Hematopoietic multipotent progenitor cell treated with erythropoietin and hydrocortisone succinate and interleukin-3 and kit ligand, for 15 days (in vitro differentiated cells): ENCODE measurements at places on chromosomes 16 and 17.

GRCh38 chr16:87185308-87185707, 131.9 kb downstream of the C16orf95 start:
- DNase-seq, result no peak

DNA sequence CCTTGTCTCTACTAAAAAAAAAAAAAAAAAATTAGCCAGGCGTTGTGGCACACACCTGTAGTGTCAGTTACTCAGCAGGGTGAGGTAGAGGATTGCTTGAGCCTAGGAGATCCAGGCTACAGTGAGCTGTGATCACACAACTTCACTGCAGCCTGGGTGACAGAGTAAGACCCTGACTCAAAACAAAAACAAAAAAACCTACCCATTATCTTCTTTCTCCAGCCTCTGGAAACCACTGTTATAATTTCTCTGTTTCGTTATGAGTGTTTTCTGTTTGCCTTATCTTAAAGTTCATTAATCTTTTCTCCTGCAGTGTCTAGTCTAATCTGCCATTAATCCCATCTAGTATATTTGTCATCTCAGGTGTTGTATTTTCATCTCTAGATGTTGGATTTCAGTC, 18.6 kb upstream of the CLTC start:
- no peak for DNase-seq

GRCh38 chr17:56099649-56100048, 53.6 kb upstream of the ANKFN1 start:
- DNase-seq, result no peak

- DNase-seq, result no peak
Measured at GRCh38 chr17:33438578-33438977, 145.5 kb upstream of the ASIC2 start.

- DNase-seq, result no peak
Measured at GRCh38 chr17:17737961-17738894, 57.0 kb downstream of the RAI1 start.

- DNase-seq, result no peak
Measured at GRCh38 chr16:2212362-2213324, 2.0 kb upstream of the BRICD5 start.

DNA sequence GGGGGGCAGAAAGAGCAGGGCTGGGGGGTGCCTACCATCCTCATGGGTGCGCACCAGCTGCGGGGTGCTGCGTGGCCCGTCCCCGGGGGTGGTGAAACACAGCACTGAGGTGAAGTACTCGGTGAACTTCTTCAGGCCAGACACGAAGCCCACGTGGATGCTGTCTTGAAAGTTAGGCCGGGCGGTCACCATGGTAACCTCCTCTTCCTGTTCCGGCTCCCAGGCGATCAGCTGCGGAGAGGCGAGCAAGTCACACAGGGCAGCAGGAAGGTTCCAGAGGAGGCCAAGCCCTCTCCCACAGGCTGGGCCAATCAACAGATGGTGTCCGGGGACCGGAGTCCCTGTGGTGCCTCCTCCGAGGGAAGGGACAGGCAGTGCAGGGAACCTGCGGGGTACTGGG, 90.1 kb upstream of the CDC42EP4 start:
- DNase-seq, result no peak

- DNase-seq, result no peak
Measured at GRCh38 chr17:57913575-57914272, 41.5 kb downstream of the CUEDC1 start.

- DNase-seq, result no peak
Measured at GRCh38 chr17:4623249-4623648, 18.2 kb downstream of the ALOX15 start.

GRCh38 chr16:77171745-77172635, 19.0 kb upstream of the MON1B start:
- DNase-seq, result peak; percentile 56

DNA sequence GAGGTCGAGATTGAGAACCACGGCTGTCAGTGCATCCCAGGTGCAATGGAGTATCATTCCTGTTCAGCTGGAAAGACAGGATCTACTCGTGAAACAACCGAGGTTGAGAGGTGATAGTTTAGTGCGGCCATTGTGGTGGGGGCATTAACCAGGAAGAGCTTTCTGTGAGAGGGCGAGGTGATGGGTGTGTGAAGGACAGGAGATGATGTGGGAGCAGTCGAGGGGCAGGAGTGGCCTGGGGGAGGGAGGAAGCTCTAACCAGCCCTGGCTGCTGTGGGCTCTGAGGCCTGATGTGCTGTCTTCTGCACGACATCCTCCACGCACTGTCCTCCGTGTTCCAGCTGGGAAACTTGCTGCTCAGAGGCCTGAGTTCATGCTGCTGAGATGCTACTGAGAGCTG, 22.0 kb downstream of the GOSR2 start:
- DNase-seq, result no peak

DNA sequence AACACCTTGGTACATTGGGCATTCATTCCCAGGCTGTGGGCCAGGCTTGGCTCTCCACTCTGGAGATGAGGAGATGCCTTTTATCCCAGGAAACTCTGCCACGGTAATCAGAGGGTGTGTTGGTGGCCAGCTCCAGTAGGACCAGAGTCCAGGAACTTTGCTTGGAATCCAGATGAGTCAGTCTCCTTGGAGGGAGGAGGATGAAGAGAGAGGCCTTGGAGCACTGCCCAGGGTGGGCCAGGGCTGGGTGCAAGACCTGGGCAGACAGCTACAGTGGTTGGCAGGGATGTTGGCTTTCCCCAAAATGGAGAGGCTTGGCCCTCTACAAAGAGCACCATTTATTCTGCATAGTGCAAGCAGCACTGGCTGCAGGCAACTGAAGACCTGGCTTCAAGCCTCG, 209.0 kb downstream of the RGS9 start:
- DNase-seq, result no peak
